ENCODE measurements at places on chromosomes 12 and 14.
A peak's percentile ranks its signal among the peaks of the same experiment; 100 is the strongest.

GRCh38 chr12:57069523-57069922 is 9.1 kb downstream of the NEMP1 start:
- peak; percentile 92 for DNase-seq

DNA sequence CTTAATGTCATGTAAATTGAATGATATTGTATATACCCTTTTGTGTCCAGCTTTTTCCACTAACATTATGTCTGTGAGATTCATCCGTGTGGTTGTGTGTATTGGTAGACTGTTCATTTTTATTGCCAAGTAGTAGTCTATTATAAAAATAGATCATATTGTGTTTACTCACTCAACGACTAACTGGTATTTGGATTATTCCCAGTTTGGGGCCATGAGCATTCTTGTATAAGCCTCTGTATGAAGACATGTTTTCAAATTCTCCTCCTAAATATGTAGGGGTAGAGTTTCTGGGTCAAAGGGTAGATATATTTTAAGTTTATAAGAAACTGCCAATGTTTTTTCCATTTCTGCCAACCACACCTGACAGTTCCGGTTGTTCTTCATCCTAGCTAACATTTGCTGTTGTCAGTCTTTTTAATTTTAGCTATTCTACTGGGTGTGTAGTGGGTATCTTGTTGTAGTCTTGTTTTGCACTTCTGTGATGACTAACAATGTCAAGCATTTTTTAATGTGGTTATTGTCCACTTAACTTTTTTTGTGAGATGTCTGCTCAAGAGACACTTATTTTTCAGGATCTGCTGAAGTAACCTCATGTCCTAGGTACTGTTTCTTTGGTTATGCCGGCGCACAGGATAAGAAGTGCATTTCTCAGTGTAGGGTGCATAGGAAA is 93.2 kb downstream of the DACT1 start:
- no peak for DNase-seq

DNA sequence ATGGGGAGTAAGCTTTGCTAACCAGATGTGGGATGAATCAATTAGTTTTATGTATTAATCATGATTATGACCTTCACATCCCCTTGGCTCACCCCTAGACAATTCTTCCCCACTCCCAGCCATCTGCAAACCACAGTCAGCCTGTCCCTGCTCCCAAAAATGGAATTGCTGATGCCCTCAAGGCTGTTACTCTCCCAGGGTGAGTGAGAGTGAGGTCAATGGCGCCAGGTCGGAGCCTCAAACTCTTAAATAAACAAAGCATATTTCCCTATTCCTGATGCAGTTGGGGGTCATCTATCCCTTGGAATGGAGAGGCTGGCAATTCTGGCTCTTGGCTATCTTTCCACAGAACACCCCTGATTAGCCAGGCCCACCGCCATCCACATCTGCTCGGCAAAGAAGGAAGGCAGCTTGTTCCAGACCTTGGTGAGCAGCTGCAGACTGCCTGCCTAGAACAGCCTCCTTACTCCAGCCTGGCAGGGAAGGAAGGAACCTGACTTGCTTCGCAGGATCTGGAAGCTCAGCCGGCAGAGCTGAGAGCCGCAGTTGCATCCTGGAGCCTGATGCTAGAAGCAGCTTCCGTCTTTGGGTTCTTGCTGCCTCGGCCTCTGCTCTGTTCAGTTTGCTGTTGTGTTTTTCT is 57.0 kb downstream of the SMUG1 start:
- no peak for DNase-seq

- no peak for DNase-seq
Measured at GRCh38 chr14:79473651-79474050, 737.7 kb downstream of the DIO2 start.

GRCh38 chr14:58466459-58466858 is 38.9 kb downstream of the KIAA0586 start:
- no peak for DNase-seq

DNA sequence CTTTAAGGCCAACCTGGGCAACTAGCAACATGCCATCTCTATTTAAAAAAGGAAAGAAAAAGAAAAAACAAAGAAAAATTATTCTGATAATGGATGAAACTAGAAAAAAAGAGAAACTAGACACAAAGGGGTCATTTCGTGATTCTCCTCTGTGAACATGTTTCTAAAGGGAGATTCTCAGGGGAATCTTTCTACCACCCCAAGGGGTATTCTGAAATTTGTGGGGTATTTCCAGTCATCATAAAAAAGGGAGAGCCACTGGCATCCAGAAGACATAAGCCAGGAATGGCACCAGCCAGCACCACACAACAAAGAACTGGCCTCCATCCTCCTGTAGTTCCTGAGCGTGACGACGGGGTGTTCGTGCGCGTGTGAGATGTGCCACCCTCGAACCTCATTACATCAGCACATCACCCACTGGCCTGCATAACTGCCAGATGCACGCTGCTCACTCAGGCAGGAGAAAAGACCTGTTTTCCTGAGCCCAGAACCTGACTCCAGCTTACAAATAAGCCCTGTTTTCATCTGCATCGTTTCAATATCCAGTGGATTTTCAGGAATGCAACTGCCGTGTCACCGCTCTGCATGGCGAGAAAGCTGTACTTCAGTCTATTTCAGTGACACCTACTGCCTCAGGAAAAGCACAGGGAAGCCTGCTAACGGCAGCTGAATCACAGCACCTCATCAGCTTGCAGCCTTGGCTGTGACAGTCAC is 23.9 kb downstream of the STX2 start:
- DNase-seq = no peak

GRCh38 chr14:41482861-41483260 is 123.8 kb upstream of the LRFN5 start:
- no peak for DNase-seq

GRCh38 chr12:129606239-129606638 is 297.6 kb downstream of the TMEM132D start:
- no peak for DNase-seq

DNA sequence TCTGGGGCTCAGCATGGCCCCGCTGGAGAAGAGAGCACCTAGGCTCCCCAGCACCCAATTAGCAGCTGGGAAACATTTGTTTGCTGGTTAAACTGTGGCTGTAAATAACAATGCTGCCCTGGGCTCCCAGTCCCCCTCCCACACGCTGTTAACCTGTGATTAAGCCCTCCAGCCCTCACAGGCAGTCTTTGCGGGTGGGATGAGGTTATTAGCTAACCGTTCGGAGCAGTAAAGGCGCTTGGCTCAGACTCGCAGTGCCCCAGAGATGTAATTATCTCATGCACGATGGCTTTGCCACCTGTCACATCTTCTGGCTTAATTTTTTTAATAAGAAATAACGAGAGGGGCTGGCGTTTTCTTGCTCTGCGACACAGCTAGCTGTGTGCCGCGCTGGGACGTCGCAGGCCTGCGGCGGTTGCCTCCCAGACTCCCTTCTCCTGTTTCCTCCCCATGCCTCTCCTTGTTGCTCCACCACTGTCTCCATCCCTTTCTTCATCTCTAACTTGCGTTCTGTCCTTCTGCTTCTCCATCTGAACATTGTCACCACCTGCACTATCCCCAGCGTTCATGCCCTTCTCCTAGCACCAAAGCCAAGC is 239.2 kb upstream of the FKBP4 start:
- no peak for DNase-seq

GRCh38 chr14:69096781-69097475 is 56.0 kb downstream of the DCAF5 start:
- DNase-seq = no peak

DNA sequence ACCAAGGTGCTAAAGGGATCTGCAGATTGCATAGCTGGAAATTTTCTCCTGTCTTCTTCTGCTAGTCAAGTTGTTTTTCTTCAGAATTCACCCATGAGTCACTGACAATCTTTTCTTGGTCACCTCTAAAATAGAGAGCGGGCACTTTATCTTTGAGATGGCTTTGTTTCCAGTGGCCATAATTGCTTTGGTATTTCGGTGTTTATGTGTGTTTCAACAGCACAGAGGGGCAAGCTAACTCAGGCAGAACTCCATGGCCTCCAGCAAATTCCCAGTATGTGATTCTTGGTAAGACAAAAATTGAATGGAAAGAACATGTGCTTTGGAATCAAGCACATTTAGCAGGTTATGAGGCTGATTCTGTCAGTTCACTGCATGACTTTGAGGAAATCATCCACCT is 656.8 kb downstream of the VRK1 start:
- DNase-seq = no peak

GRCh38 chr14:20803223-20803622 is 579 bp upstream of the RNASE1 start:
- DNase-seq = no peak

GRCh38 chr12:40971911-40972310 is 216.2 kb upstream of the PDZRN4 start:
- peak; percentile 3 for DNase-seq

GRCh38 chr14:96212140-96212539 is 7.5 kb downstream of the BDKRB2 start:
- DNase-seq = no peak

DNA sequence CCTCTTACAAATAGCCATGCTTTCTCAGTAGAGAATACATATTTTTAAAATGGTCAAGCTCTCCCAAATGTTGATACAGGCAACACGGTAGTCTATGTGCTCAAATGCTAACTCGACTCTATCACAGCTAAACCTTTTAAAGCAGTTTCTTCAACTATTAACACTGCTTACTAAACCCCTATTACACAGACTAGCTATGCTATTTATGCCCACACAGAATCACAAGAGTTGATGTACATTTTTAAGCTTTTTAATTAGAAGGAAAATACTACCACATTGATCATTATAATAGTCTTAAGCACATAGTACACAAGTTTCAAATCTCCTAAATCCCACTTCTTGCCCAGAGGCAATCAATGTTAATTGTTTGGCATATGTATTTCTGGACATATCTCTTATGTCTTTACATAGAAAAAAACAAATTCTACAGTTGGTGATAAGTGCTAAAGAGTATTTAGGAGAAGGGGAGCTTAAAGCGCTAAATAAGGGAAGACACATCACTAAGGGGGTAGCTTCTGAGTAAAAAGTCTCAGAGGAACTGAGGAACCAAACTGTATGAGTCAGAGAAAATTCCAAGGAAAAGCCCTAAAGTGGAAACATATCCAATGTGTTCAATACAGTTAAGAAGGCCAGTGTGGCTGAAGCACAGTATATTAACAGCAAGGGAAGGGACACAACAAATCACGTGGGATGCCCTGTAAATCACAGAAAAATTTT is 13.7 kb downstream of the HNRNPC start:
- DNase-seq = no peak

DNA sequence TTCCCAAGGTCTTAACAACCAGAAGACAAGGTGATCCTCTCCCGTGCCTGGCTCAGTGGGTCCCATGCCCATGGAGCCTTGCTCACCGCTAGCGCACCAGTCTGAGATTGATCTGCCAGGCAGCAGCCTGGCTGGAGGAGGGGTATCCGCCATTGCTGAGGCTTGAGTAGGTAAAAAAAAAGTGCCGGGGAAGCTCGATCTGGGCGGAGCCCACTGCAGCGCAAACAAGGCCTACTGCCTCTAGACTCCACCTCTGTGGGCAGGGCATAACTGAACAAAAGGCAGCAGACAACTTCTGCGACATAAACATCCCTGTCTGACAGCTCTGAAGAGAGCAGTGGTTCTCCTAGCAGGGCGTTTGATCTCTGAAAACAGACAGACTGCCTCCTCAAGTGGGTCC is 104.0 kb downstream of the C14orf39 start:
- DNase-seq = no peak

DNA sequence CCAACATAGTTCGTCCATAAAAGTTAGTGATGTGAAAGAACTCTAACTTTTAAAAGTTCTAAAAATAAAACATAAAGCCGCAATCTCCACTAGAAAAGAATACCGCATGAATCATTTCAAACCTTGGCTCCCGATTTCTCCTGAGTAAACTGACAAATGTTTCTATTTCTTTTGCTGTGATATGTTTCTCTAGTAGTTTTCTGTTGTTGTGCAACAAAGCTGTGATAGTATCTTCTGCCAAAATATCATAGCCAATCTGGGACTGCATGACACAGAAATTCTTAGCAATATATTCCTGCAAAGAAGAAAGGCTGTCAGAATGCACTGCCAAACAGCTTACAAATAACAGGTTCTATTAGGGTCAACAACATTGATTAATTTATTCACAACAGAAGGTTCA is 174.0 kb downstream of the ITPR2 start:
- DNase-seq = peak; percentile 75

DNA sequence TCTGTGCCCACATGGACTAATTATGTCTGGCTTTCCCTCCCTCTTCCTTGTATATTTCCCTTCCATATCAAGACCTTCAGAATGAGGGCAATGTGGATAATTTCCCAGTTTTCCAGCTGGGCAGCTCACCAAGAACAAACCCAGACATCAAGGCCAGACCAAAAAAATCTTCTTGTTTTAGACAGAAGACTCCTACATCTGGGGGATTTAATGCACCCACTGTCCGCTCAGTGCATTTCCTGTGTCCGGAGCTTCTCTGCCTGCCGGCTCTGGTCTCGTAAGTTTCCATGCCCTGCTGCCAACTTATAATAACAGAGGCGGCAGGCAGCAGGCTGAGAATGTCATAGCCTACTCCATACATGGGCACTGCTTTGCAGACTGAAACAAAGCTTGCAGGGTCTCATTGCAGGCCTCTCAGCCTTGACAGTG is 207.2 kb upstream of the BCL2L14 start:
- DNase-seq = peak; percentile 53

- DNase-seq = peak; percentile 31
Measured at GRCh38 chr14:38210587-38211216, 3.0 kb downstream of the SSTR1 start.

- DNase-seq = no peak
Measured at GRCh38 chr14:70708717-70709570, 67.2 kb downstream of the TTC9 start.

DNA sequence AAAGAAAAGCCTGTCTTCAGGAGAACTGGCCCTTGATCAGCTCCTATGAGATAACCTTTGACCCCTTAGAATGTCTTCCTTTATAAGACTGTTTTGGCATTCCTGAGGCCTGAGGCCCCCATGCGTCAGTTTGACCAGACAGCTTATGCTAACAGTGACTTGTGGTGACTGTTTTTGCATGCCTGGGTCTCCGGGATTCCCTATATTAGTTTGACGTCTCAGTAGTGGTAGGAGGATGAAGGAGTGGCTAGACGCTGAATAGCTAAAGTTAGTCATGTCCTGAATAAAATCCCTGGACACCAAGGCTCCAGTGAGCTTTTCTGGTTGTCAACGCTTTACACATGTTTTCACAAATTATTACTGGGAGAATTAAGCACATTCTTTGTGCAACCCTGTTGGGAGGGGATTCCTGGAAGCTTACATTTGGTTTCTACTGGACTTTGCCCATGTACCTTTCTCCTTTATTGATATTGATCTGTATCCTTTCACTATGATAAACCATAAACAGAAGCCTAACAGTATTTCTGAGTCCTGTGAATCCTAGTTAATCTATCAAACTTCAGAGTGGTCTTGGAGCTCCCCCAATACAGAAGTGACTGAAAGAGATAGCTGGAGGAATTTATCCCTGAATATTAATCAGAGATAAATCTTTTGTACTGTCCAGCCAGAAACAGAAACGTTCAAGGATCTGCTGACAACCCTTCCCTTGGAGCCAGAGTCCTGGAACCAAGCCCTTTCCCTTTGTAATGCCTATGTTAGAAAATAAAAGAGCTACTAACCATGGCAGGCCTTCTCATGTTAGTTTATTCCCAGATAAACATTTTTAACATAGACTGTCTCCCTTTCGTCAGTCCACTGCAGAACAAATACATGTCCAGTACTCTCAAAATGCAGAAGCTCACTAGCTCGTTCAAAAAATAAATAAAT is 479.2 kb downstream of the RPS29 start:
- no peak for DNase-seq

GRCh38 chr12:60415351-60415750 is 819.5 kb downstream of the SLC16A7 start:
- peak; percentile 47 for DNase-seq

GRCh38 chr12:9763025-9763424 is 2.3 kb upstream of the CD69 start:
- DNase-seq = no peak

GRCh38 chr12:86698641-86698980 is 442.4 kb upstream of the MGAT4C start:
- DNase-seq = peak; percentile 89

GRCh38 chr12:47772094-47772660 is 861 bp upstream of the SLC48A1 start:
- no peak for DNase-seq

Data from fibroblast of gingiva (primary cell).